NCI-H1105 treated with DMSO at 0.1 percent for 48 hours (cell line): ENCODE measurements at places on chromosomes 12 and 14.

GRCh38 chr14:50362764-50363713 is 33.6 kb downstream of the CDKL1 start:
- no peak for DNase-seq

- DNase-seq, result no peak
Observed at GRCh38 chr14:25933731-25934130, 664.1 kb downstream of the NOVA1 start.

DNA sequence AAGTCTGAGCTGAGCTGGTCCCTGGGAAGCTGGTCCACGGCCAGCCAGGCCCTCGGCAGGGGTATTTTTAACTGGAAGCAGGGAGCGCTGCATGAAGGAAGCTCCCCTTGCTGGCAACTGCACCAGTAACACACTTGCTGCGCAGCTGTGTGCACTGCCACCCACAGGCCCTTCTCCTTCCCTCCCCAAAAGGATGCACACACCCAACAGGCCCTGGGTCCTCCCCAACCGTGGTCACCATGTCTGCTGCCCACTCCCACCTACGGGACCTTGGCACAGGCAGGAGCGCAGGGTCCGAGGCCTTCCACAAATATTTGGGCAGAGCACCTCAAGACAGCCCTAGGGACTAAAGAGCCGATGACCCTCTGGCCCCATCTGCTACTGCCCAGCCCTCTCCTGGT is 157.0 kb upstream of the PRMT8 start:
- DNase-seq, result no peak

DNA sequence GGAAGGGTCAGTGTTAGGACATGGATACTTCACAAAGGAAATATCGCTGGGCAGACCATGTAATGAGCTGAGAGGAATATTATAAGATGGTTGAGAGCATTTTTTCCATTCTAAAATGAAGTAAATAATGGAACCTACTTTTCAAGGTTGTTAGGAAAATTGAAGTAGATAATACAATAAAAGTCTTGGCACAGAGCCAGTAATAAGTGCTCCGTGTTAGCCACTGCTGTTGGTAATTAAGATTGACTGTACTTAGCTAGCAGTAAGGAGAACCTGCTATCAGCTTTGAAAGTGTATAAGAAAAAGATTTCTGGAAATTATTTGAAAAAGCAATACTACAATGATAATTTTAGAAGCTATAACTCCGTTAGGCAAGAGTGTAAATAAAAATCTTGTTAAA is 77.6 kb downstream of the SCAF11 start:
- peak; percentile 96 for DNase-seq

DNA sequence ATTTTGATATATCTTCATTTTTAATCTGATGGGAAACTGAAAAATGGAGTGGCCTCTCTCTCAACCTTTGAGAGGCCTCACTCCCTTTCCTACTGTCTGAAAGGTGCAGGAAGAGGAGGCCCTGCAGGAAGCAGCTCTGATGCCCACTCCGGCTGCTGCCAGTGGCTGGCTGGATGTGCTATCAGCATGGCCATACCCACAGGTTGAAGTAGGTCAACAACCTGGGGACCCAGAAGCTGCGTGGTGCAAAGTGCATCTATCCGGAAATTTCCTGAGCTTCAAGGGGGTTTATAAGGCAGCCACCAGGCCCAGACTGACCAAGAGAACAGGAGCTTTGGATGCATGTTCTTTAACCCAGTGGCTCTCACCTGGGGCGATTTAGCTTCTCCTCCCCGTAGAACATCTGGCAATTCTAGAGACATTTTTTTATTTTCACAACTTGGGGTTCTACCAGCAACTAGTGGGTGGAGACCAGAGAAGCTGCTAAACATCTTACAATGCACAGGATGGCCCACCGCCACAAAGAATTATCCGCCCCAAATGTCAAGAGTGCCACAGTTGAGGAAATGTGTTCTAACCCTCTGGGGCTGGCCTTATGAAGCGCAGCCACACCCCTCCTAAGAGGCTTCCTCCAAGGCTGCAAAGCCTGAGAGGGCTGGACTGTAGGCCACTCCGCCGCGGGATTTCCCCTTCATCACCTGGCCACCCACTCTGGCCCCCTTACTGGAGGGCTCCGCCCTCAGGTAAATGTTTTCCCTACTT is 8.2 kb upstream of the BATF start:
- no peak for DNase-seq
